ENCODE measurements at places on chromosomes 5 and 9.
A peak's percentile ranks its signal among the peaks of the same experiment; 100 is the strongest.

GRCh38 chr9:37953775-37954437, 50.0 kb upstream of the SLC25A51 start:
- DNase-seq = peak; percentile 48

DNA sequence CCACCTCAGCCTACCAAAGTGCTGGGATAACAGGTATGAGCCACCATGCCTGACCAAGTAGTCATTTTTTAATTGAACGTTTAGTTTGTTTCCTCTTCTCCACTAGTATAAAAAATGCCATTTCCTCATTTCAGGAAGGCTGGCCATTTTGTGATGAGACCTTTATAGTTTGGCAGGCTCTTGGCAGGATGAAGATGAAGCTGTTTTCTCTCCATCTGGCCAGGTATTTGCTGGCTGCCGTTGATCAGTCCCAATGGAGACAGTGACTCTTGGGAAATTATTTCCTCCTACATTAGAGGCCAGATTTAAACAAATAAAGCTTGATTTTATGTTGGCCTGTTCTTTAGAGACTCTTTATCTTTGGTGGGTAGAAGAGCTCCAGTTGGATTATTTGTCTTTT, 199.0 kb downstream of the ARHGAP26 start:
- no peak for DNase-seq

DNA sequence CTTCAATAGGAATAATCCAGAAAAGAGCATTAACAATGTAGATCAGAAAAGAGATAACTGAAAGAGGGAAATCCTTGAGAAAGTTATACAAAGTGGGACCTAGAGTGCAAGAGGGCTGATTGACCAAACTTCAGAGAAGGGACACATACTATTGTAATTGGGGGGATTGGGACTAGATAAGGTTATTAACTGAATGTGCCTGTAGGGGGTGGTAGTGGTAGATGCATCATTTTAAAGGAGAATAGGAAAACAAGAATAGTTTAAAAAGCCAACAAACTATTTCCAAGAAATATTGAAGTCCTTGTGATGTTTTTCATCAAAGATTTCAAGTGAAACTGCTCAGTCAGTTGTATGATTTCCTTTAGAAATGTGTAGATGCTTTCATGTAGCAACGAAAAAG, 468.5 kb downstream of the TAF11L14 start:
- DNase-seq = no peak

DNA sequence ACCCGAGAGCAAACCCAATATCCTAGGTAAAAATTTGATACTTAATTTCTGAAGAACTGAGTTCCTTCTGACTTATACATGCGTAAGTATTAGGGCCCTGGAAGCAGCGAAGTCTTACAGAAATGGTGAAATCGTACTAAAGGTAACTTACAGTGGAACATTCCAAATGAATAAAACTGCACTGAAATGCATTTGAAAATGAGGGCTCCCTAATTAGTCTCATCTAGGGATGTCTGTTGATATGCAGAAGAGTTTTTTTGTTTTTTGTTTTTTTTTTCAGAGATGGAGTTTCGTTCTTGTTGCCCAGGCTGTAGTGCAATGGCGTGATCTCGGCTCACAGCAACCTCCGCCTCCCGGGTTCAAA, 10.4 kb upstream of the NANS start:
- DNase-seq = no peak

DNA sequence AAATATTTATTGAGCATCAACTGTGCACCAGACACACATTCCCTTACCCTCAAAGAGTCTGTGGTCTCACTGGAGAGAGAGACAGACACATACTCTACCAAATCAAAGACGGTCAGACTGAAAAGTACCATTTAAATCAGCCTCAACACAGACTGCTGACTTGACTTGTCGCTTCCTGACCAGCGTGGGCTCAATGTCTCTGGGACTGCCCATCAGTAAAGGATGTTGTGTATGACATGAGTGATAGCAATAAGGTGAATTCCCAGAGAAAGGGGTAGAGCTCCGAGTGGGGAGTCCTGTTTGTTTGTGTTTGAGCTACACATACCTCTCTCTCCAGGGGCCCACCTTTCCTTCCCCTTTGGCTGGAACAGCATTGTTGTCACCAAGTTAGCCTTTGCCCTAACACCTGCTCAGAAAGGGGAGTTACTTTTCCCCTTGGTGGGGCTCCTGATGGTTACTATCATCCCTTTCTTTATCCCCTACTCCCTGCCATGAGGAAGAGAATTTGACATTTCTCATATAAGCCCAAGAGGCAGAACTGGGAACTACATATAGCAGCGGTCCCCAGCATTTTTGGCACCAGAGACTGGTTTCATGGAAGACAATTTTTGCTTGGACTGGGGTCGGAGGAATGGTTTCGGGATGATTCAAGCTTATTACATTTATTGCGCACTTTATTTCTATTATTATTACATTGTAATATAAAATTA, 33.9 kb downstream of the NR4A3 start:
- DNase-seq = no peak

DNA sequence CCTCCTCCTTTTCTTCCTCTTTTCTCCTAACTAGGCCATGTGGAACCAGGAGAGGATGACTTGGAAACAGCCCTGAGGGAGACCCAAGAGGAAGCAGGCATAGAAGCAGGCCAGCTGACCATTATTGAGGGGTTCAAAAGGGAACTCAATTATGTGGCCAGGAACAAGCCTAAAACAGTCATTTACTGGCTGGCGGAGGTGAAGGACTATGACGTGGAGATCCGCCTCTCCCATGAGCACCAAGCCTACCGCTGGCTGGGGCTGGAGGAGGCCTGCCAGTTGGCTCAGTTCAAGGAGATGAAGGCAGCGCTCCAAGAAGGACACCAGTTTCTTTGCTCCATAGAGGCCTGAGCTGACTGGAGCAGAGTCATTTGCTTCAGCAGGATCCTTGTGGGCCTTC, 13.7 kb downstream of the NUDT2 start:
- no peak for DNase-seq

DNA sequence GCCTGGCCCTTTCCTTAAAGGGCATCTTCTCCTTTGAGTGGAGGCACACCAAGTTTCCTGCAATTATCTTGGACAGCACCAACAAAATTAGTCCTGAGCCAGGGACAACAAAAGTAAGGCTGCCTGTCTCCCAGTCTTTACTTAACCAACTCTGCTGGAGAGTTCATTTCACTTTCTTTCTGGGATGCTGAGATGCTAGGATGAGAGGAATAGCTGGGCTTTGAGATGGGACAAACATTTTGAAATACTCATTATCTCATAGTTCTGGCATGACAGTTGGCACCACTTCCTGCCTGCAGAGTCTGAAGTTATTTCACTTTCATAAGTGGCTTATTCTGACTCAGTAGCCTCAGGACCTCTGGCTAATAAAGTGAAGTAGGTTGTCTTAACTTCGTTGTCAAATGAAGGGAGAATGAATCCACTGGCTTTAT, 157.0 kb downstream of the C9orf152 start:
- DNase-seq = no peak

DNA sequence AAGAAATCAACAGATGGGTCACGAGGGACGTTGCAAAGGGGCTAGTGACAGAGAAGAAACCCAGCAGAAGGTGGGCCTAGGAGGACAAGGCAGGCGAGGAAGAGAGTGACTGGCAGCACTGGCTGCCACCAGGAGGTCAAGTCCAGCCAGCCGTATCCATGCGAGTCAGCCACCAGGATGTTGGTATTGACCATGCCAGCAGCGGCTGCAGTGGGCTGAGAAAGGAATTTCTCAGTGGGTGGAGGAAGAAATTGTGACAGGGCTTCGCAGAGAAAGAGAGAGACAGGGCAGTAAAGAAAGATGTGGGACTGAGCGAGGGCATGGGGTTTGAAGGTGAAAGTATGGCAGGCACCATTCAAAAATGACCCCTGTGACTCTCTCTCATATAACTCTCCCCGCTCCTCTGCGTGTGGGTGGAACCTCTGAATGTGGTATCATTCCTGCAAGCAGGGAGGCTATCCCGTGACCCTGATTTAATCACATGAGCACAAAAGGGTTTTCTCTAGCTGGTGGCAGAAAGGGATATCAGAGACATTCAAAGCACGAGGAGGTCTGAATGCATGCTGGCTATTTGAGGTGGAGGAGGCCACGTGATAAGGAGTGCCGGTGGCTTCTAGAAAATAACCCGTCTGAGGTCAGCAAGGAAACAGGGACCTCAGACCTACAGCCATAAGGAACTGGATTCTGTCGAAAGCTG, 45.4 kb upstream of the FBXW11 start:
- no peak for DNase-seq

DNA sequence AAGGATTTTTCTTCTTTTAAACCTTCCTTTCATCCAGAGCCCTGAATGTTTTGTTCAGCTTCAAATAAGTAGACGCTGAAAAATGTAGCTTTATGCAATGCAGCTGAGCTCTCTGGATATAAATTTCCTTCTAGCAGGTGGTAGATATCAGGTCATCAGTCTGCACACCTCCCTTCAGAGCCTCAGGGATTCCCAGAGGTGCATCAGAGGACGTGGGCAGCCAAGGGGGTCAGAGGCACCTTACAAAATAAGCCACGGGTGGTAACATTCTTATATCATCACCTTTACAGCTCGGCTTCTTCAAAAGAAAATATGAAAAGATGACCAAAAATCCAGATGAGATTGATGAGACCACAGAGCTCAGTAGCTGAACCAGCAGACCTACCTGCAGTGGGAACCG, 19.3 kb downstream of the MOCS2 start:
- no peak for DNase-seq

- DNase-seq = no peak
Measured at GRCh38 chr5:9411142-9411541, 134.7 kb downstream of the SEMA5A start.

DNA sequence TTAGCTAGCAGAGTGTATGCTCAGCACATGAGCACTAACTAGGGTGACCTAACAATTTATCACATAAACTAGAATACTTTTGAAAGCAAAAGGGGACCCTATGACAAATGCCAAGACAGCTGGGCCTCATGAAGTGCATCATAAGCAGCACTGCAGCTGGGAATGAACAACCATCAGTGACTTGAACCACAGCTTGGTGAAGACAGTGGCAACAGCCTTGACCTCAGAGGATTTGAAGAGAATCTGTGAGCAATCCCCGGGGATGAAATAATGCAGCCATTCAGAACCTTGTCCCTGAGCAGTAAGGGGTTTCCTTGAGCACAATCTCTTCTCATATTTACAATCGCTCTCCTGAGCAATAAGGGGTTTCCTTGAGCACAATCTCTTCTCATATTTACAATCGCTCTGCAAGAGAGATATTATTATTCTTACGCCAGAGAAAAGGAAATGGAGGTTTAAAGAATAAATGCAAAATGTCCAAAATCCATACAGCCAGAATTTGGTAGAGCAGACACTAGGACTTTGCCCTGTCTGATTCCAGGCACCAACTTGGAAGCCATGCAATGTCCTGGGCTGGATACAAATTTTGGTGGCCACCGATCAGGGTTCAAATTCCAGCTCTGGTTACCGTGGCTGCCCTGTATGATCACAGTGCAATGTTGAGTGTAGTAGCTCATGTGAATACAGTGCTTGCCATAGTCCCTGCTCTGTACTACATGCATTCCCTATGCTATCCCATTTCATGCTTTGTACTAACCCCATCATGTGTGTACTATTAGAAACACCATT, 846 bp upstream of the NSG2 start:
- no peak for DNase-seq

DNA sequence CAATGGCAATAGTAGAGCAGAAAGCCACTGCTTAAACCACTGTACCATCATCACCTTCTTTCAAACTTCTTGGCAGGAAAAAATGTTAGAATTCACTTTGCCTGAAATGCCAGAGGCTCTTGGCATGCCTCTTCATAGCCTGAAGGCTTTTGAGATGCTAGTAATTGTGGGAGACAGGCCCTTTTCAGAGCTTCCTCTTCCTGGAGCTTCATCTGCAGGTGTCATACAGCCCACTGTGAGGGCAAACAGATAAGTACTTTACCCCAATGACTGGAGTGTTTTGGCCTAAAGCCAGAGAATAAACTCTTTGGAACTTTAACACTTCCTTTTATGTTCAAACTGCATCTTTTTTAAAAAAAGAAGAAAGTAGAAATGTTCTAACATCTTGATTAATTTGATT, 81.3 kb upstream of the TMEM171 start:
- DNase-seq = no peak

DNA sequence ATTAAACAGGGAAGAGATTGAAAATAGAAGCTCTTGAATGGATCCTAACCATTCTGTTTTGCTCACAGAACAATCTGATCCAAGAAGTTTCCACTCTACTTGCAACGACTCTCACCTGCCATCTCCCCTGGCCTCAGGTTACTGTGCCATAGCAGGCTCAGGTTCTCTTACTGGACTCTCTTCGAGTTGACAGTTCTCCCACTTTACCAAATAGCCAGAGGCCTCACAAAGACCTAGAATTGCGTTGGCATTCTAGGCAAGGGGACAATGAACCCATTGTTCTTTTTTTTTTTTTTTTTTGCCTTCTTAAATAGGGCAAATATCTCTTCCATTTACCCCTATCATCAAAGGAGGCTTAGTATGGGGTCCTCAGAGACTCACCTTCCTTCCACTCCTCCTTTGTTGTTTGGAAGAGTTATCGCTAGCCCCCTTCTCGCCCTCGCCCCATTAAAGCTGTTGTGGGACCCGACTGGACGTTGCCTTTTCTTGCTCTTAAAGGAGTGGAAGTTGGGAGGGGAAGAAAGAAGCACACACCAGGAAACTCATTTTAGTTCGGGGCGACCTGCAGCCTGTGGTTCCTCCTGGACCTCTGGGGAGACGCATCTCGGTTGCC, 688 bp upstream of the PLPPR1 start:
- no peak for DNase-seq

- DNase-seq = peak; percentile 46
Measured at GRCh38 chr5:59786334-59786805, 107.2 kb downstream of the PDE4D start.

- no peak for DNase-seq
Measured at GRCh38 chr5:41093803-41094202, 22.7 kb upstream of the MROH2B start.

GRCh38 chr5:105816961-105817360, 1853.8 kb downstream of the EFNA5 start:
- DNase-seq = no peak

DNA sequence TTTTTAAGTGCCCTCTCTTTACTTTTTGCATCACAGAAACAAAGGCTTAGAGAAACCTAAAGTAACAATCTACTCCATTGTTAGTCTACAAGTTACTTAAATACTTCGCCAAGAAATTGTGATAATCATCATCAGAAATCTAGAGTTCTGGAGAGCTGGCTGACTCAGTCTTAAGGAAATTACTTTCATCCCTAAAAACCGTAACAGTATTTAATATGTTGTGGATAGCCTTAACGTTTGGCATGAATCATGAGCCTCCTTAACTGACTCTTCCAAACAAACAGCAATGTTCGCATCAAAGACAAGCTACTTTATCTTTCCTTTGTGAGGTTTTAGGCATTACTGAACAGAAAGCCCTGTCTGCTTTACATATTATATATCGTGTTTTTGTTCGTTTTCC, 128.7 kb downstream of the NIPBL start:
- DNase-seq = no peak

DNA sequence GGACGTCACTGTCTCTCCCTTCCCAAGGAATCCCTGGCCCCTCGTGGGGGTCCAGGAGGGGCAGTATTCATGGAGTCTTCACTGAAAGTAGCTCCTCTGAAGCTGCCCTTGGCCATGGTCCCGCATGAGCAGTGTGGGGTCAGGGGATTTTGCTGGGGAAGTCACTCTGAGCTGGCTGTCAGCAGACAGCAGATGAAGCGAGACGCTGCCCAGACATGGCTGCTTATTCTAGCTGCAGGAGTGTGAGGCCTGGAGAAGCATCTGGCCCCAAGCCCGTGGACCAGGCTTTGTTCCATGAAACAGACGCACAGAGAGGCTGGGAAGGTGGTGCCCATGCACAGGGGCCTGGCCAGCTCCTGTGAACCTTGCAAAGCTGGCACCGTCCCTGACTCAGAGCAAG, 21.5 kb upstream of the ASS1 start:
- DNase-seq = no peak

- no peak for DNase-seq
Measured at GRCh38 chr5:142938266-142938880, 168.2 kb downstream of the ARHGAP26 start.
